Mesothelial cell of epicardium (in vitro differentiated cells): ENCODE measurements at places on chromosomes 6 and 20.

GRCh38 chr20:12086359-12086758, 168.7 kb downstream of the BTBD3 start:
- DNase-seq = no peak

DNA sequence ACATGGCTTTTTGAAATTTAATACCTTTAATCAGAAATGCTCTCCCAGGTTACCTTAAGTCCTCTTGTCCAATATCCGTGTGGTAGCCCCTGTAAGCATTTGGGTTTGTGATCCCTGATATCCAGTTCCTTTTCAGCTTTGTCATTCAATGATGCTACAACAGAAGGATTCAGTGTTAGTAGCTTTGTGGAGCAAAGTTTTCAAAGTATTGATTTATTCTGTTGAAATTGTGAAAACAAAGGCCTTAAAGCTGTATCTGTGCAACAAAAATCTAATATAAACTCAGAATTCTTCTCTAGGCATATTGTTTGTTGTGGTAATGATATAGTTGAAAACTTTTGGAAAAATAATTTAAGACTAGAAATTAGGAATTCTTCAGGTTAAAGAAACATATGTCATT, 91.9 kb downstream of the ADGRB3 start:
- DNase-seq = no peak

- DNase-seq = no peak
Observed at GRCh38 chr6:7993952-7994351, 70.2 kb downstream of the BLOC1S5 start.

DNA sequence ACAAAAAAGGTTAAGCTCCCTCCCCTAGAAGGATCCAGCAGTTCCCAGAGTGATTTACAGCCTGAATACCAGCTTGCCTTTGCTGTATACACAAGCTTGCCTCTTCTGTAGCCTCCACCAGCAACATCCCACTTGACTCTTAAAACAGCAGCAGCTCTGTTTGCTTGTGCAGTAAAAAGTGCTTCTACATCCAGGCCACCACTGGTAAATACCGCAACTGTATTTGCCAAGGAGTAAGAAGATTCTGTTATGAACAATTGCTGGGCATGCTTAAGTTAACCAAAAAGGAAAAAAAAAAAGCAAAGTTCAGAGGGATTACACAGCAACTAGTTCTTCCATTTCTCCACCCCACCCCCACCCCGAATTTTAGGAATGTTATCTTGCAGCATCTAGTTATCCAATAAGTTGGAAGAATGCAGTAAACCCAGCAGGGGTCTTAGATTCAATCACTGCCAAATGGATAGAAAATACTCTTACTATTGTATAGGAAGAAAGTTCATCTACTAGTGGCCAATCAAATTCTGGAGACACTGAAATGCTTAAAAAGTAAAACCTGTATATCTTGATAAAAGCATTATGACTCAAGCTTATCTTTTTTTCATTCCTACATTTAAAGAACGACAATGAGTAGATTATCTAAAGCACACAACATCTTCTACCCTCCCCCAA, 4.8 kb downstream of the SALL4 start:
- DNase-seq = no peak

GRCh38 chr6:11381801-11382513, 149.5 kb upstream of the NEDD9 start:
- no peak for DNase-seq

GRCh38 chr6:116513224-116513875, 1.9 kb downstream of the CALHM5 start:
- no peak for DNase-seq

DNA sequence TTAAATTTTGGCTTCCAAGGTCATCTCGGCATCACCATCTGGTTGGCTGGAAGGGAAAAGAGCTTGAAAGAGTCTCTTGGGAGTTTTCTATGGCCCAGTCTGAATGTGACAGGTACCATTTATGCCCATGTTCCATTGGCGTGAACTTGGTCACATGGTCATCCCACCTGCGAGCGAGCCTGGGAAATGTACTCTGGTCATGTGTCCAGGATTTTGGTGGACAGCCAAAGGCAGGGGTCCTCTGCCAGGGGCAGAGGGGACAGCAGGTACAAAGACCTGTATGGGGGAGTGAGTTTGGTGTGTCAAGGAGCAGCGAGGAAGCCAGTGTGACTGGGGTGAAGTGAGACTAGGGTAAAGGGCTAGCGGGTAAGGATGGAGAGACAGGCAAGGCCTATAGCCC, 112.6 kb downstream of the CDC5L start:
- DNase-seq = no peak

GRCh38 chr6:40611434-40611833, 24.3 kb upstream of the LRFN2 start:
- DNase-seq = no peak
